Anterior cingulate cortex (tissue), 58 donors: ENCODE measurements at places on chromosomes 2 and 18.

GRCh38 chr2:148979164-148979918, 59.2 kb upstream of the LYPD6B start:
- no peak for DNase-seq

DNA sequence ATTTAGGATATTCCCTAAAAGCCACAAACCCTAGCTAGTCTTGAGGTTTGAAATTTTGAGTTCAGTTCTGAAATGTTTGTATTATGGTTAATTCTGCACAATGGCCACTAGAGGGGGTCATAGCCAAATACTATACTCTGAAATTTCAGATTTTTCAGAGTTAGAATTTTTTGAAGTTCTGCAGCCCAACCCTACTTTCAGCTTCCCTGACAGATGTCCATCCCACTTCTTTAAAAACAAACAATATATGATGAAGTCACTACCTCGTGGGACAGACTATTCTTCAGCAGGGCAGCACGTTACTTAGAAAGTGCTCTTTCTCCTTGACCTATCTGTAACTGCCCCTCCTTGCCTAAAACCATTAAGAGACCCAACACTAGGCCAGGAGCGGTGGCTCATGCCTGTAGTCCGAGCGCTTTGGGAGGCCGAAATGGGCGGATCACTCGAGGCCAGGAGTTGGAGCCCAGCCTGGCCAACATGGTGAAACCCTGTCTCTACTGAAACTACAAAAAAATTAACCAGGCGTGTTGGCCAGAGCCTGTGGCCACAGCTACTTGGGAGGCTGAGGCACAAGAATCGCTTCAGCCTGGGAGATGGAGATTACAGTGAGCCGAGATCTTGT, 48.2 kb upstream of the PAPOLG start:
- DNase-seq = no peak

DNA sequence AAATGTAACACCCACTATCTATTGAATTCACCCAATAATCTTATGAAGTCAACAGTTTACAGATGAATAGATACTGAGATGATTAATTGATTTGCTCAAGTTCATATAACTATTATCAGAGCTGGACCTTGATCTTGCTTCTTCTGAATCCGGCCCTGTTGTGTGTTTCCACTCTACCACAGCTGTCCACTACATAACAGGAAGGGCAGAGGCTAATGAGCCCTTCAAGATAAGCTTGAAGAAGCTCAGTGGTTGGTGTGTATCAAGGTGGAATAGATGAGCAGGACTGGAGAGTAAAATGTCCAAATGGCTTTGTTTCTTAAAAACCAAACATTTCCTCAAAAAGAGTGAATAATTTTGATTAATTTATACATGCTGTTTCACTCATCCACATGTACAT, 56.4 kb upstream of the ITGB6 start:
- no peak for DNase-seq

DNA sequence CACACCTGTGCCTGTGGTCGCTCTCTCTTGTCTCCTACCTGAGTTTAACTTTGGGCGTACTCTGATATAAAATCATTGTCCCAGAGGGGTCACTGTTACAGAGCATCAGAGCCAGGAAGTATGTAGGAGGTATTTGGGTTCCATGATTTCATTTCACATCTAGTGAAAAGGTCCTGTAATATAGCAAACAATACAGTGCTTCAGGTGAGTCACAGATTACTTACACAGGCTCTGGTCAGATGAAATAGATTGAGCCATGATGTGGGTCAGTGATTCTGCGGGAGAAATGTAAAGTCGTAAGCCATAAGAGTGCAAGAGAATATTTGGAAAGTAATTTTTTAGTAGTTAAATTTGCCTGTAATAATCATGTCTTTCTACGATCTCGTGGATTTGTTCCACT, 70.2 kb downstream of the SOCS6 start:
- DNase-seq = no peak

GRCh38 chr2:241070811-241071676, 31.0 kb downstream of the MTERF4 start:
- no peak for DNase-seq

GRCh38 chr2:163471947-163472346, 263.9 kb downstream of the FIGN start:
- DNase-seq = no peak

GRCh38 chr2:108589781-108590180, 55.5 kb downstream of the LIMS1 start:
- DNase-seq = no peak

- no peak for DNase-seq
Observed at GRCh38 chr2:48948400-48949125, 193.0 kb upstream of the LHCGR start.

GRCh38 chr2:233700028-233700635, 7.4 kb downstream of the UGT1A6 start:
- DNase-seq = no peak

GRCh38 chr18:3262234-3263131, 550 bp downstream of the MYL12B start:
- no peak for DNase-seq

GRCh38 chr2:220775856-220776488, 796.1 kb downstream of the EPHA4 start:
- no peak for DNase-seq

DNA sequence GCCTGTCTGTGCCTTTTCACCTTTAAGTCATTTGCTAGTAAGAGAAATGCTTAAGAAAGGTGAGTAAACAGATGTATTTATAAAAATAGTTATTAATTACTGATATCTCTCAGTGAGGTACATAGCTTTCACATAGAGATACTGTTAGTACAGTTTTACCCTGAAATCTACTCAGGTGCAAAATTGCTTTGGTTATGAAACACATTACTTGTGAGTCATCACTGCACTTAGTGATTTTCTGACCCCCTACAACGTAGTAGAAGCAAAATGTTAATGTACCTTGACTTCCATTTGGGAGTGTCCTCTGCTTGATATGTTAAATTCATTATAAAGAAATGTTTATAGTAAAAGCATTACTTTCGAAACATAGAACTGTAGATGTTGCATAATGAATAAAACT, 6.5 kb downstream of the GLS start:
- DNase-seq = no peak

DNA sequence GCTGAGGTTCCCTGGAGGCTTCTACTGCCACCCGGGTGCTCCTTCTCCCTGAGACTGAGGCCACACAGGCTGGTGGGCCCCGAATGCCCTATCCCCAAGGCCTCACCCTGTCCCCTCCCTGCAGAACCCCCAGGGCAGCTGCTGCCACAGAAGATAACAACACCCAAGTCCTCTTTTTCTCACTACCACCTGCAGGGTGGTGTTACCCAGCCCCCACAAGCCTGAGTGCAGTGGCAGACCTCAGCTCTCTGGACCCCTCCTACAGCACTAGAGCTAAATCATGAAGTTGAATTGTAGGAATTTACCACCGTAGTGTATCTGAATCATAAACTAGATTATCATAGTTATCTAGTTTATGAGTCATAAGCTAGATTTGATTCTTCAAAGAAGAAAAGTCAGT, 7.3 kb upstream of the CENPA start:
- DNase-seq = no peak

GRCh38 chr2:23207871-23208270, 177.1 kb upstream of the KLHL29 start:
- DNase-seq = no peak

- DNase-seq = no peak
Observed at GRCh38 chr2:190304404-190304803, 15.2 kb downstream of the HIBCH start.

DNA sequence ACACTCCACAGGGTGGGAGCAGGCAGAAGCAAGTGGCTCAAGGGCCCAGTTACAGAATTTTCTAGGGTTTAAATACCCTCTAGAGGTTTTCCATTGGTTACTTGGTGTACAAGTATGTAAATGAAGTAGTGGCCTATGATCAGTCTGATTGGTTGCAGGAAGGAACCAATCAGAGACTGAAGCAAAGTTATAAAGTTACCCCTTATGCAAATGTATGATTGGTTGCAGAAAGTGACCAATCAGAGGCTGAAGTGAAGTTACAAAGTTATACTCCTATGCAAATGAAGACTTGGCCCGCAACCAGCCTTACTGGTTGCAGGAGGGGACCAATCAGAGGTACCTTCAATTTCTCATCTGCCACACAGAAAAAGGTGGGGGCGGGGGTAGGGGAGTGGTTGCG, 154.6 kb downstream of the INO80D start:
- no peak for DNase-seq

DNA sequence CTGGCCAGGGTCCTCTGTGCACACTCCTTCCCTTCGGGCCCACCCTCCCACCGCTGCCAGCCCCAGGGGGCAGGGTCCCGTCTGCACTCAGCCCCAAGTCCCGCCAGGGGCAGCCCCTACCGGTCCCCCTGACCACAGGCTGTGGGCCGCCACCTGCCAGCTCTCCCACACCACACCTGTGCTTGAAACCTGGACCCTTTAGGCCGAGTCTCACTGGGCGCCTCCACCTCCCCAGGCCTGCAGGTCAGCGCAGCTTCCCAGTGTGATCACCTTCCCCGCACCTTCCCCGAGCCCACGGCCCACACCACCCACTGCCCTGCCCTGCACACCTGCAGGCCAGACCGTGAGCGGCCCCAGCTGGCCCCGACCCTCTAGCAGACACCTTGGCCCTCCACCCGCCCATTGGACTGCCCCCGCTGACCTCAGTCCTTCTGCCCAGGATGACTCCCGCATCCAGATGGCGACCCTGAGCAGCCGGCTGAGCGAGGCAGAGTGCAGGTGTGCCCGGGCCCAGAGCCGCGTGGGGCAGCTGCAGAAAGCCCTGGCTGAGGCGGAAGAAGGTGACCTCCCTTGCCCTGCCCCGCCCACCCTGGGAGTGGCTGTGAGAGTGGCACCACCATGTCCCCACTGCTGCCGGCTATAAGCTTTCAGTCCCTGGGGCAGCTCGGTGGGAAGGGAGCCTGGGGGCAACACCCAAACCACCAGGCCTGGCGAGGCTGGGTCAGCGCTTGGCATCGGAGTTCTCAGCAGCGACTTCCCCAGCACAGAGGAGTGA, 31.3 kb upstream of the SNED1 start:
- DNase-seq = no peak

GRCh38 chr18:22238036-22238435, 68.6 kb downstream of the GATA6 start:
- no peak for DNase-seq
